ENCODE measurements at places on chromosomes 3 and 15.

DNA sequence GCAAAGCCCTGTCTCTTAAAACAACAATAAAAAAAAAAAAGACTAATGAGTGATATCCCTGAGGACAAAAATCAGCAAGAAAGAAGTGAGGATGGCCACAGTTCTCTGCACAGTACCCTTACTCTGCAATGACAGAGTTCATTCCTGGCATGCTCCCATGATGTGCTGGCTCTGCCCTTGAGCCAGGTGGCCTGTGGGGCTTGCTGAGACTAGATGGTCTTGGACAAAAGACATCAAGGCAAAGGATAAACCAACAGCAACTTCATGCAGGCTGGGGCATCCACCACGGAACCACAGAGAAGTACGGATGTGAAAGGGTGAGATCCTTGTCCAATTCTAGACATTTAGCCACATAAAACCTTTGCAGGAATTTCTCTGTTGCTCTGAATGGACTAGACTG is 12.7 kb downstream of the MGLL start:
- no peak for ATAC-seq

GRCh38 chr15:48759921-48760320 is 50.9 kb downstream of the CEP152 start:
- no peak for ATAC-seq

GRCh38 chr3:124861041-124861440 is 26.1 kb downstream of the ITGB5 start:
- ATAC-seq, result no peak

GRCh38 chr3:115628075-115628412 is 4.7 kb downstream of the GAP43 start:
- no peak for ATAC-seq

DNA sequence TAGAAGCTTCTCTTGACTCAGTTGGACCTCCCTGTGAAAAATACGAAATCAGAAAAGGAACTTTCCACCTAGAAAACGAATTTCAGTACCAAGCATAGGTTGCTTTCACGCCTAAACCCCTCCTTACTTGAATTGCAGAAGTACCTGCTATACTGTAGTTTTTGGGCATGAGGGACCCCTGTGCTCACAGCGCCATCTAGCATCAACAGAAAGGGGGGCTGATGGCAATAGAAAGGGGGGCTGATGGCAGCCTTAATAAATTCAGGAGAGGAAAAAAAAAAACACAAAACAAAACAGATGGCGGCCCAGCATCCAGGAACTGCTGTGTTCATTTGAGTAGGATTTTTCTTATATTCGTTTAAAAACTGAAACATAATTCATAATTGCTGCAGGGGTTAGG is 96.7 kb downstream of the NPAP1 start:
- no peak for ATAC-seq

- ATAC-seq, result no peak
Measured at GRCh38 chr3:34504775-34505174, 706.3 kb downstream of the PDCD6IP start.

DNA sequence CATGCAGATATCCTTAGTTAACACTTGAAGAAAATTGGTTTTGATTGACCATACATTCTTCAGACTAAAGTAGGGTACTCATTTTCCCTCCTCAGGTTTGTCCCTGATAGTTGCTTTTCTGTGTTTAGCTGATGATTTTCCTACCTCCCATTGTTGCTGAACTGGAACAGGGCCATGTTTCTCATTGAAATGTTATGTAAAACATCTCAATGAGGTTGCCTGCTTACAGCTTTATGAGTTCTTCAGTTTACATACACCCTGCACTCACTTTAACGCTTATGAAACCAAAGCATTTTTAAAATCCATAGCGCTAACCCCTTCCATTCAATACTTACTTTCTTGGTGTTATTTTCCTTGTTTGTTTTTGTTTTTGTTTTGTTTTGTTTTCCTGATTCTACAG is 61.9 kb downstream of the HMG20A start:
- ATAC-seq, result no peak

GRCh38 chr15:70401709-70402108 is 304.0 kb upstream of the TLE3 start:
- ATAC-seq, result no peak

DNA sequence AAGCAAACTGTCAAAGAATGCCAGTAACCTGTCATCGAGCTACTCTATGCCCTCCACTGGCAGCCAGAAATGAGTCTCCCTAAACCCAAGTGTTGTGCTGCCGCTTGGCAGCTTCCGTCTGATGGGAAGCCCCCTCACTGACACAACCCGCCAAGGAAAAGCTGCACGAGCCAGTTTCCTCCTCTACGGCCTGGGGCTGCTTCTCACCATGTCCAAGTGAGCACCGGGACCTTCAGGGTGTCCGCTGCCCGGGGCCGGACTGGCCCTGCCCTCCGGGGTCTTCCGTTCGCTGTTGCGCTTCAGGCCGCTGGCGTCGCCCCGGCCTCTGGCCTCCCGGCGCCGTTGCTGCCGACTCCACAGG is 490 bp downstream of the TOMM70 start:
- peak; percentile 37 for ATAC-seq

- peak; percentile 10 for ATAC-seq
Measured at GRCh38 chr15:77012868-77013267, 17.9 kb downstream of the PSTPIP1 start.

- ATAC-seq, result no peak
Measured at GRCh38 chr3:52143616-52144015, 10.6 kb downstream of the POC1A start.

DNA sequence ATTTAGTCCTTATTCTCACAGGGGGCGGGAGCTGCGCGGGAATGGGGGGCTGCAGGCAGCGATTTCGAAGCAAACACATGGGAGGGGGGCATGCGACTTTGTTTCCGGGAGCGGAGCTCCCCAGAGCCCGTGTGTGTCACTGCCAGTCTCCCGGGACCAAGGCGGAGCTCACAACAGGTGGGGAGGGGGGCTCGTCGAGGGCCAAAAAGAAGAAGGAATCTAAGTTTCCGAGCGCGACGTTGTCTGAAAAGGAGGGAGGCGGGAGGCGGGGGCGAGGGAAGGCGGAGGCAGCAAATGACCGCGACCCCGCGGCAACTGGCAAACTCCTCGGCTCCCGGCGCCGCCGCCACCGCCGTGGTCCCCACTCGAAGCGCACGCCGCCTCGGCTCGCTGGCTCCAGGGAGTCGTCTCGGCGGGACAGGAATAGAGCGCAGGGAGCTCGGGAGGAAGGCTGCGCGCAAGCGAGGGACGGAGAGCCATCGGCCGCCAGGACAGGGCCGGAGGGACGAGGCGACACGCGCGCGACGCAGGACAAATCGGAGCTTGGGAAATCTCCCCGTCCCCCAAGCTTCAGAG is 1.4 kb downstream of the FOXP1 start:
- peak; percentile 7 for ATAC-seq

- ATAC-seq, result no peak
Measured at GRCh38 chr15:29110176-29110575, 159.4 kb downstream of the NSMCE3 start.

GRCh38 chr3:105802118-105802706 is 66.6 kb downstream of the CBLB start:
- ATAC-seq, result no peak

GRCh38 chr15:26395624-26396023 is 377.2 kb downstream of the GABRB3 start:
- no peak for ATAC-seq

DNA sequence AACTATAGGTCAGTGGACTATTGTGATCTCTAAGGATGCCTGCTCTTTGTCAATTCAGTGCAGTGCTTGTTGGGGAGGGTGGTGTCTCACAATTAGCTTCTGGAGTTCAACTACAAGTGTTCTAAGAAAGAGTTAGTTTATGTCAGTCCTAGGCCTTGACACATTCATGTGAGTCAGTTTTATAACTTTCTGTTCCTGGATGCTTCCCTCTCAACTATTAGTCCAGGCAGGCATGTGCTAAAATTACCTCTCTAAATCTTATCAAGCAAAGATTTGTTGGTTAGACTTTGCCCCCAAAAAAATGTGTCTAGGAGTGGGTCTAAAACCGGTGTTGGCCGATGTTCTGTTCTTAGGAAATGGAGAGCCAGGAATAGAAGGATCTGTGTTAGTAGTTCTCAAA is 378.3 kb downstream of the IL5RA start:
- ATAC-seq, result no peak

GRCh38 chr15:26772154-26773066 is at the start of gene GABRB3:
Gene GABRB3 (minus strand): TSS chr15:26773066.
- no peak for ATAC-seq

DNA sequence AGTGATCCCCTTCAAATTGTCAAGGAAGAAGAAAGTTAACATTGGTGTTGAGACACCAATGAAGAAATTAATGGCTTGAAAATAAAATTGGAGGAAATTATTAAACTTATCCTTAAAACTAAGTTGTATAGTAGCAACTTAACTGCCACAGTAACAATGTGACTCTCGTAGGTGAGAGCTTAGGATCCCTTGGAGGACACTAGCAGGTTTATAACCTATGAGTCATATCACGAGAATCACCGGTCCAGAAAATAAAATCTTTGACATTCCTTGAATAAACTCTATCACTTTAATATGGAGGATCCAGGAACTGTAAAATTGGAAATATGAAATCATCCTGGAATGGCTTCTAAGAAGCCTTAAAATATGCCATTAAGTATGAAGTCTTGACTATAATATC is 2.1 kb downstream of the GHSR start:
- ATAC-seq, result no peak

GRCh38 chr3:99776516-99777209 is 41.0 kb upstream of the CMSS1 start:
- ATAC-seq, result no peak

GRCh38 chr3:31541089-31541488 is 8.4 kb downstream of the STT3B start:
- peak; percentile 96 for ATAC-seq

DNA sequence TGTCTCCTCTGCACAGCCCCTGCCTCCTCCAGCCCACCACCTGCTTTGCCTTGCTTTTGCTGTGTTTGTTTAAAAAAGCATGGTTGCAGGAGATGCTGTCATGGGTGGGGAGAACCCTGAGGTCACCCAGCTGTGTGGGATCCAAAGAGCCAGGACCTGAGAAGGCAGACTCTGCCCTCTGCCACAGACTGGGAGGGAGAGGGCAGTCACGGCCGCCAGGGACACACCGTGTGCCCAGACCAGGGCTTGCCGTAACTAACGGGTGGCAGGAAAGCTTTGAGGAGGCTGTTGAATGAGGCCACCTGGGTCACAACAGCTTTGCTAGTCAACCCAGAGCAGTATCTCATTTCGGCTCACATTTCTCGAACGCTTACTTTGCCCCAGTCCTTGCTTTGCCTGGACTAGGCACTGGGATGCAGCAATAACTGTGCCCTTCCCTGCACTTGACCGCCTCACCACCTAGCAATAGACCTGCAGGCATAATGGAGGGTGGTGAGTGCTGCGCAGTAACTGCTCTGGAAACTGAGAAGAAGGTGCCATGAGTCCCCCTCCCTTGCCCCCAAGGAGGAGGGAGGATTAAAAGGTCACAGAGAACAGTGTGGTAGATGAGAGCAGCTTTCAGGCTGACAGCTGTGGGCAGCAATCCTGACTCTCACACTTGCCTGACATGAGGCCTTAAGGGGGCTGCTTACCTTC is 55.0 kb upstream of the CTDSPL start:
- ATAC-seq, result no peak

DNA sequence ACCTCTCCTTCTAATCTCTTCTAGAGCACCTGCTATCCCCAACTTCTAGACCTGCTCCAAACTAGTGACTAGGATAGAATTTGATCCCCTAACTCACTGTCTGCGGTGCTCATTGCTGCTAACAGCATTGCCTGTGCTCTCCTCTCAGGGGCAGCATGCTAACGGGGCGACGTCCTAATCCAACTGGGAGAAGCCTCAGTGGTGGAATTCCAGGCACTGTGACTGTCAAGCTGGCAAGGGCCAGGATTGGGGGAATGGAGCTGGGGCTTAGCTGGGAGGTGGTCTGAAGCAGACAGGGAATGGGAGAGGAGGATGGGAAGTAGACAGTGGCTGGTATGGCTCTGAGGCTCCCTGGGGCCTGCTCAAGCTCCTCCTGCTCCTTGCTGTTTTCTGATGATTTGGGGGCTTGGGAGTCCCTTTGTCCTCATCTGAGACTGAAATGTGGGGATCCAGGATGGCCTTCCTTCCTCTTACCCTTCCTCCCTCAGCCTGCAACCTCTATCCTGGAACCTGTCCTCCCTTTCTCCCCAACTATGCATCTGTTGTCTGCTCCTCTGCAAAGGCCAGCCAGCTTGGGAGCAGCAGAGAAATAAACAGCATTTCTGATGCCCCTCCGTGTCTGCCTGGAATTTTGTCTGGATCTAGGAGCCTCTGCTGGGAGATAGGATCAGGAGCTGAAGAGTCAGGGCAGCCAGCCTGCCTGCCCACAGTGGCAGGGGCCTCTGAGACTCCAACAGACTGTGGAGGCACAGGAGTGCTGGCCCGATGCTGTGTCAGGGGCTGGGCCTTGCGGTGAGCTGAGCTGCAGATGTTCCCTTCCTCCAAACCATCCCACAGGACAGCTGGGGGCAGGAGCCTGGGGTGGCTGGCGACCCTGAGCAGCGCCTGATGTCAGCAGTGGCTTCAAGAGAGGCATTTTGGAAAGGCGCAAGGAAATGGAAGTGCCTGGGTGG is 3.0 kb downstream of the ISLR start:
- ATAC-seq, result no peak

DNA sequence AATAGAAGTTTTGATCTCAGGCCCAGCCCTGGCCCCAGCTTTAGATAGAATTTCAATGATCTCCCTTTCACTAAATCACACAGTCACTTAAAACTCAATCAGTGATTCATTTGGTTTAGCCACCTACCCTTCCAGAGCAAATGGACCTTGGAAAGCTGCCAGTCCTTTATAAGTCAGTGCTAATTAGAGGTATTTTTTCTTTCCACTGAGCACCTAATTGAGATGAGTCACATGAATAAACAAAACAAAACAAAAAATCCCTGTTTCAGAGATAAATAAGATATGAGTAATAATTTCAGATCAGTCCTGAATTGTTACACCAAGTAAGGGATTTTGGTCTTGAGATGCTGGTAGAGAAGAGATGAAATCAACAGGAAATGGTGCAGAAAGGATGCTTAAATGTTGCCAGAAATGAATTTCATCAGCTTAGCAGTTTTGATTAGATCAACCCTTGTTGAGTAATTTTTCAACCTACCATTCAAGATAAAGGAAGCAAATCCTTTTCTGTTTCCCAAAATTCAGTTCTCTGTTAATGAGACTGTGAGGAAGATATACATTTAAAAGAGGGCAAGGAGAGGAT is 352.0 kb upstream of the COL8A1 start:
- no peak for ATAC-seq
